Stromal cell of bone marrow (primary cell): ENCODE measurements at places on chromosomes 6 and 20.

- no peak for DNase-seq
Measured at GRCh38 chr6:67815623-67816022, 819.5 kb upstream of the ADGRB3 start.

DNA sequence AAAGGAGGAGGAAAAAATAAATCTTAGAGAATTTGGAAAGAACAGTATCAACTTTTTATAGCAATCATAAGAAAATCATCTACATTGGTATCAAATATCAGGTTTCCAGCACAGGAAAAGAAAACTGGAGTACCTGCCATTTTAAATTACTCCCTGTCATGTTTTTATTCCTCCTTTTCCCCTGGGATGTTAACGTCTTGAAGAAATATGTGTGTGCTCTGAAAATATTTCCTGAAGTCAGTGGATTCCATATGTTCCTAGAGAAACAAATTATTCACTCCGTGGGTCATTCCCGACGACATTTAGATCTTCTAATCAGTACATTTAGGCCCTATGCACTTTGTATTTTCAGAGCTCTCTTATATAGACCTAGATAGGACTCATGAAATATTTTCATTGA, 42.0 kb upstream of the RSPO3 start:
- DNase-seq, result no peak

GRCh38 chr6:44234101-44235025, 11.0 kb downstream of the SLC29A1 start:
- DNase-seq, result no peak

- no peak for DNase-seq
Measured at GRCh38 chr20:15642109-15642508, 931.1 kb downstream of the KIF16B start.

GRCh38 chr6:10407674-10408054, 7.2 kb downstream of the TFAP2A start:
- no peak for DNase-seq

- DNase-seq, result no peak
Measured at GRCh38 chr6:166388290-166389004, 5.7 kb upstream of the MPC1 start.

- DNase-seq, result peak; percentile 41
Measured at GRCh38 chr6:36350681-36351571, 14.2 kb upstream of the BNIP5 start.

GRCh38 chr6:706146-706545, 13.2 kb upstream of the EXOC2 start:
- no peak for DNase-seq

GRCh38 chr6:137779982-137780381, 87.1 kb upstream of the TNFAIP3 start:
- DNase-seq, result no peak

DNA sequence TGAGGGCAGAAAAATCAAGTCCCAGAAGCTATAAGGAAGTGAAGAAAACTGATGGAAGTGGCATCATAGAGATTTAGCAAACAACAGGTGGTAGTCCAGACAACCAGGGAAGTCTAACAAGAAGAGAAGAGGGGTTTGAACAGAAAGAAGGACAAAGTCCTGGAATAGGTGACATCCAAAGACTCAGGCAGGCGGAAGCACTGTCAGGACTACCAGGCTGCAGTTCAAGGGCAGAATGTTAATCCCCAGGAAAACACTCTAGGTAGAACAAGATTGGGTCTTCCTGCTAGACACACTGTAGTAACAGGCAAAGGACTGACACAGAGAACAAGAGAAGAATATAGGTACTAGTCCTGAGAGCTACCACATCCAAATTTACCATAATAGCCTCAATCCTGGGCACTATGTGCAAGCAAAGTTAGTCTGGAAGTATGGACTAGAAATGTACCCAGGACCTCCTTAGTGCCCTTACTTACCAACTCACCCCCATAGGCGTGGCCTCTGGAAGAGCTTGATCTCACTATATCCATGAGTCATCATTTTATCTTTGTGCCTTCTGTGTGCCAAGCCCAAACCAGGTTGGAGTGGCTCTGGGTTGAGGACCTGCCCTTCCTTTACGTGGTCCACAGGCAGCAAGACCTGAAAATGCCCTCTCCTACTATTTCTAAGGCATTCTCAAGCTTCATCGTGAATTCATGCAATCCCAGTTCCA, 2.2 kb upstream of the EPB41L2 start:
- no peak for DNase-seq

- no peak for DNase-seq
Measured at GRCh38 chr6:44277763-44278162, 7.5 kb downstream of the TMEM151B start.

- no peak for DNase-seq
Measured at GRCh38 chr6:41642090-41642959, 4.1 kb downstream of the MDFI start.

DNA sequence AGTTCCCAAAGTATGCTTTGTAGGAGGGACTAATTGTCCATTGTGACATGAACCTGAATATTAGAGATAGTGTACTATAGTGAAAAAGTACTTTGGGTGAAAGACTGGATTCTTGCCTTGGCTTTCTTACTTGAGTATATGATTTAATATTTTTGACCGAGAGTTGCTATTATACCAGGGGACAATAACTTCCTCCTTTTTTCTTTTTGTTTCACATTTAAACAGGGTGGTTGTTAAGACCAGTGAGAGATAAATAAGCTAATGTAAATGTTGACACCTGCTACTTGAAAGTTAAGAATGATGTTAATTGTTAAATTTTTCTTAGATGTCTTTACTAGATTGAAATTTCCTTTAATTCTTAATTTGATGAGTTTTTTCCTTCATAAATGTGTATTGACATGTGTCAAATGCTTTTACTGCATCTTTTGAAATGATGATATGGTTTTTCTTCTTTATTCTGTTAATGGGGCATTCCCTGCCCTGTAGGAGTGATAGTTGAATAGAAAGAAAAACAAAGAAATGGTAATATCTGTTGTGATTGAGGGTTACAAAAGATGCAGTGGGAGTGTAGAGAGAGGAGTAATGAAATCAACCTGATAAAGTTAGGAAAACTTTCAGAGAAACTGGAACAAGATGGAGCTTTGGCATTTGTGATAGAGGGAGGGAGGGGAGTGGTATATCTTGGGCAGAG, 48.4 kb downstream of the ZFAND3 start:
- no peak for DNase-seq

DNA sequence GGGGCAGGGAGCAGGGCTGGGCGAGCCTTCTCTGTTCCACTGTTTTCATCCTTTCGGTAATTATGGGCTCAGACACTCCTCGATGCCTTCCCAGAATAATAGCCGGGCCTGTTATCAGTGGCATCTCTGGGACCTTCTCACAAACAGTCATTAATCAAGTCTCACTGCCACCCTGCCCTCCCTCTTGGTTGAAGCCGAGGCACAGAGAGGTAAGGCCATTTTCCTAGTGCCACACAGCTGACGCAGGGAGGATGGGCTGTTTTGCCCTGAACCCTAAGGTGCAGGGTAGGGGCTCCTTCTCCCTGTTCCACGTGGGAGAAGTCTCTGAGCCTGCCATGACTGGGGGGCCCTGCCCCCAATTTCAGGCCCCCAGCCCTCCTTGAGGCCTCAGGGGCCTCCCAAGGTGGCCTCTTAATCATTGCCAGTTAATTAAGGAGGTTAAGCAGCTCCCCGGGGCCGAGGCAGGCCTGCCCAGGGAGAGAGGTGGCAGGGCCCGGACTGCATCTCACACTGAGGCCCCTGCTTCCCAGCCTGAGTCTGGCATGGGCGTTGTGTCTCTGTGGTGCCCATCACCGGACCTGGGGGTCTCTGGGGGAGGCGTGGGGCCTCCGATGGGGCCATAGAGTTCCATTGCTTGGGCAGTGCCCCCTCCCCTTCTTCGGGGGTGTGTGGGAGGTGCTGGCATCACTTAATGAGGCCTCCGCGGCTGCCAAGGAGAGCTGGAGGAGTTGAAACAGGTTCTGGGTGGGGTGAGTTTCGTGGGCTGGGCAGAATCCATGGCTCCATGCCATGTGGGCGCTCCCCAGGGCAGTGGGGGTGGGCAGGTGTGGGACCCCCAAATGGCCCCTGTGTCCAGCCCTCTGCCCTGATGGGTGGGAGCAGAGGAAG, 42.9 kb downstream of the CEBPB start:
- no peak for DNase-seq

- no peak for DNase-seq
Measured at GRCh38 chr6:151689499-151690201, 117.8 kb upstream of the ESR1 start.

GRCh38 chr20:31706607-31707257, 15.9 kb downstream of the BCL2L1 start:
- no peak for DNase-seq

DNA sequence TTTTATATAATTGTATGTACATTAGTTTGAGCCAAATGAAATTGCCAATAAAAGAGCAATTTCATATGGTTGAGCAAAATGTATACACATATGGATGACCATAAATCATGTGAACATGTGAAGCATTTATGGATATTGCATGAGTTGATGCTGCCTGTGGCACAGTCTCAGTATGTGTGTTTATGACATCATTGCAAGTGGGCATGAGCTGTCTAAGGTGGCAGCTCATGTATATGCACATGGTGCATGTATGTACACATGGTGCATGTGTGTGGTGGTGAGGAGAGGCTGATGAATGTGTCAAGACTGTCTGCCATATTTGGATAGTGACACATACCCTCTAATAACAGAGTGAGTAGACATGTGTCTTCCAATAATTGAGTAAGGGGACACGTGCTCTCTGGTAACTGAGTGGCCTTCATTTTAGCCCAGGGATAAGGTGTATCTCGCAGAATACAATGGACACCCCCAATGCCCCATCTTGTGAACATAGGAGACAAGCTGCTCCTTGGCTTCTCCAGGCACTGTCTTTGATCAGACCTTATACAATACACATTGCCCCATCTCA, 208.8 kb downstream of the DHX35 start:
- no peak for DNase-seq

DNA sequence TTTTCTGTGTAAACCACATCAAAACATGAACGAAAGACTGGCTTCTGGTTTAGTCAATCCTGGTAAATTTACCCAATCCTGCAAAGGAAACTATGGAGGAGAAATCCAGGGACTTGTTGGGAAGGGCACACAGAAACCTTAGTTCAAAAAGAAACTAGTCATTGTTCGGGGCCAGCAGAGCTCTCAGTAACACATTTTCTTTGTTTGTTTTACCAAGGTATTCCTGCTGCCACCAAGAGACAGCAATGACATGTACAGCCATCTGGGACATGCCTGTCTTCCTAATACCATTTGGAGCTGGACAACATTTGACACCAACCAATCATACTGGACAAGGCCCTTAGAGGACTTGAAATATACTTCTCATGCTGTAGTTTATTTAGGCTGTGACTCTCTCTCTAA, 8.3 kb downstream of the OARD1 start:
- DNase-seq, result no peak

GRCh38 chr6:73964241-73964854, 268.3 kb downstream of the CD109 start:
- DNase-seq, result no peak

DNA sequence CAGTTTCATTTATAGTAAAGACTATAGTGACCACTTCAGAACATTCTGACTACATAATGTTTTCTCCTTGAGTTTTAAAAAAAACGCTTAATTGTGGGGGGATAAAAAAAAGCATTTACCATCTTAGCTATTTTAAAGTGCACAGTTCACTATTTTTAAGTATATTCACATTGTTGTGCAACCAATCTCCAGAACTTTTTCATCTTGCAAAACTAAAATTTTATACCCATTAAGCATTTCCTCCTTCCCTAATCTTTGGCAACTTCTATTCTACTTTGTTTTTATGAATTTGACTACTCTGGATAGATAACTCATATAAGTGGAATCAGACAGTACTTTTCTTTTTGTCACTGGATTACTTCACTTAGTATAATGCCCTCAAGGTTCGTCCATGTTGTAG, 62.3 kb downstream of the FKBP5 start:
- DNase-seq, result no peak

GRCh38 chr20:571754-572441, 28.3 kb upstream of the CSNK2A1 start:
- DNase-seq, result peak; percentile 3

DNA sequence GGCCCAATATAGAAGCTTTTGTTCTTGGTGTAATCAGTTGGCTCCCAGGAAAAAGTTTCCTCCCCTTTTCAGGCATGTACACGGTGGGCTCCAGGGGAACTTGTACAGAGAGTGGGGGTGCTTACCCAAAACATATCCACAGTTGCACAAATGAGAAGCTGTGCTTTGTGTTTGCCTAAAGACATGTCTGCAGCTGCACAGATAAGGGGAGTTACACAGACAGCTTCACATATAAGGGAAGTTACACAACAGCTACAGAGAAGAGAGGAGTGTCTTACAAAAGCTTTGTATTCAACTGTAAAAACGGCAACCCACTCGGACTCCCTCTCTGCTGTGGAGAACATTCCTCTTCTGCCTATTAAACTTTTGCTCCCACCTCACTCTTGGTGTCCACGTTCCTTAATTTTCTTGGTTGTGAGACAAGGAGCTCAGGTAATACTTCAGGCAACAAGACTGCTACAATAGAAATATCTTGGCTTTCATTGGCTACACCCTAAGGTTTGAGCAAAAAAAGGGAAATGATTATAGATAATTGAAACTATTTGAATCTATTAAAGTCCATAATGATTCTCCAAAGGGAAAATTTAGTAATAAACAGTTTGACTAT, 7.4 kb upstream of the PNRC1 start:
- no peak for DNase-seq

GRCh38 chr20:31663838-31664695, 26.4 kb downstream of the COX4I2 start:
- DNase-seq, result no peak

DNA sequence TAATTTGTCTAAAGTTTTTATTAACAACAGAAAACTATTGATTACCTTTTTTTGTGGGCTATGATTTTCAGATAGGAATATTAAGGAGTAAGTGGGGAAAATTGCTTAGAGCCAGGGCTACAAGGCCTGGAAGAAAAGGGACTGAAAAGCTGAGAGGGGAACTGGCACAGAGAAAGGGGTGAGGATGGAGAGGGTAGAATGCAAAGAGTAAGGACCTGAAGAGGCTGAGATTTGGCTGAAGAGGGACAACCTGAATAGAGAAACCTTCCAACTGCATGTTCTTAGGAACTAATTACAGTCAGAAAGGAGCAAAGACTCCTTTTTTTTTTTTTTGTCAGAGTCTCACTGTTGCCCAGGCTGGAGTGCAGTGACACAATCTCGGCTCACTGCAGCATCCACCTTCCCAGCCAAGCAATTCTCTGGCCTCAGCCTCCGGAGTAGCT, 16.7 kb downstream of the BTN2A1 start:
- DNase-seq, result no peak

DNA sequence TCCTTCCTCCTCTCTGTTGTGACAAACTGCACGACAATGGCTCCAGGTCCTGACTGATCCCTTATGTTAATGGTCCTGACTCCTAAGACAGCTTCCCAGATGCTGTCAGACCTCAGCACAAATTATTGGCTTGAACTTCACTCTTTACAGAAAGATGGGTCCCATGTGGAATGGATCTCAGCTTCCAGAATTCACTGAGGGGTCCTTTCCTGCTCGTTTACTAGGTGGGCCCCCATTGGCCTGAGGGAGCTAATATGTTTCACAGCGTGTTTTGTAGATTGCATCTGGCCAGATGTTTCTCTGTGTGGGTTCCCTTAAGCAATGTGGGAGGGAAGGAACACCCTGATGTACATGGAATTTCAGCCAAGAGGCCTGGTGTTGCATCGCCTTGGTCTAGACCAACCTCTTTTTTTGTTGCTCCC, 826.6 kb downstream of the MAFB start:
- DNase-seq, result no peak

GRCh38 chr6:43211955-43212354, 17.3 kb downstream of the DNPH1 start:
- no peak for DNase-seq

- no peak for DNase-seq
Measured at GRCh38 chr20:63126876-63127699, 88.8 kb downstream of the YTHDF1 start.
